ENCODE measurements at places on chromosomes 4 and X.

DNA sequence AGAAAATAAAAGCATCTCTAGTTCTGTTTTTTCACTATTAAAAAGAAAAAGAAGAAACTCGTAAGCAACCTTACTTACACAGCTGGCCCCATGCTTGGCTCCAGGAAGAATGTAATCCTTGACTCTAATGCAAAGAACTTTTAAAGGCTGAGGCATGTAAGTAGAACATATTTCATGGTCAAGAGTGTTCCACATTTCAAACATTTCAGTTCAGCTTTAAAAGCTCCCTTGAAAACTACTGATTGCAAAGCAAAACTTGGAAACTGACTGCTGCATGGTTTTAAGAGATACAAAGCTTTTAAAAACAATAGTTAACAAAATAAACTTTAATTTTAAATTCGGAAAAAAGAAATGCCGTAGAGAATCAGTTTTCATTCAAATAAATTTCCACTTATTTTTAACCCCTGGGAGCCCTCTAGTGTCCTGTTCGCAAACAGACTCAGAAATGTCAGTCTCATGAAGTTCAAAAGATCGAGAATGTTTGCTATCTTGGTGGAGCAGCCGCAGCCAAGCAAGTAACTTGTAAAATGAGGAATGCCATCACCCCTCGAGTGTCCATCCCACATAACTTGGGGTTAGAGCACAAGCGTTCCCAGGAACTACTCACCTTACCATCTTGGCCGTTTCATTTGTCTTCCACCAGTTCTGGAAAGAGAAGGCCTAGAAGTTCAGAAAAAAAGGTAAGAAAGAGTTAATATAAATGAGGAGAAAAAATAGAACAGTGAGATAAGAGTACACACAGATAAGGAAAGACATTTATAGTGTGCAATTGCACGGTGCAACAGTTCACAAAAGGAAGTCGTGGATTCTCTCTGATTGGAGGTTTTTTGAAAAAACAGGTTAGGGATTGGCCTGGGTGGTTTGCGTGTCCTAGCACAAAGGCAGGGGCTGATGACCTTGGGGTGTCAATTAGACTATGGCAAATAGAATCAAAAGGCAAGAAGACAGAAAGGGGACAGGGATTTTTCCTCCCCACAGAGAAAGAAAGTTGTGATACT, at the start of gene GASK1B:
Gene GASK1B, minus strand, starts transcription at position 765 of the 998 bp plus-strand sequence. CDS start 1,650 bp downstream, outside the sequence.
- no peak for DNase-seq

DNA sequence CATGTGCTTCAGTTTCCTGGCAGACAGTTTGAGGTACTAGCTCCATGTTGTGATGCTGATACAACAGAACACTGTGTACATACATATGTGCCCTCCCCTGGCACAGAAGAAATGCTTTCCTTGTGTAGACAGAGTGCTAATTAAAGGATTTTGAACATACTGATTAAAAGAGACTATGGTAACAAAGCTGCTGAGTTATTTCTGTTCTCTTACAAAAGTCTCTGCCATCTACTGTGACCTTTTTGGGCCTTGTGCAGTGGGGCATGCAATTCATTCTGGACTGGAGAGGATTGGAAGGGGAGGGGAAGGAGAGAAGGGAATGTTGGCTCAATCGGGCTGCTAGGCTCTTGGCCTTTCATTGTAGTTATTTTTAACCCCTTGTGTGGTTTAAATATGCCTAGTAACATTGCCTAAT, 6.0 kb downstream of the PDLIM5 start:
- DNase-seq: no peak

DNA sequence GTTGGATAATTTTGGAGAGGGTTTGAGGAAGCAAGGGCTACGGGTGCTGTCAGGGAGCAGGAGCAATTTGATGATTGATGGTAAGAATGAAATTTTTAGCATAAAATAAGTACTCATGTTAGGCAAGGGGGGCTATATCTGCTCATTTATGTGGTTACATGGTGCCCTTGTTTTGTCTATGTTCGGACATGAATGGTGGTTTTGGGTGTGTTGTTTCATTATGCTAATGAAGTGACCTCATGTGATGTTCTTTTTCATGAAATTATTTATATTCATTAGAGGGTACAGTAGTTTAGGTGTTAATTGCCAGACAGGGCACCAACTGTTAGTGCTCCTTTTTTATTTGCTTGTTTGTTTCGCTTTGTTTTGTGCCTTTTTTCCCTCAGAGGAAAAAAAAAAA, 29.3 kb downstream of the CEP44 start:
- DNase-seq: no peak

DNA sequence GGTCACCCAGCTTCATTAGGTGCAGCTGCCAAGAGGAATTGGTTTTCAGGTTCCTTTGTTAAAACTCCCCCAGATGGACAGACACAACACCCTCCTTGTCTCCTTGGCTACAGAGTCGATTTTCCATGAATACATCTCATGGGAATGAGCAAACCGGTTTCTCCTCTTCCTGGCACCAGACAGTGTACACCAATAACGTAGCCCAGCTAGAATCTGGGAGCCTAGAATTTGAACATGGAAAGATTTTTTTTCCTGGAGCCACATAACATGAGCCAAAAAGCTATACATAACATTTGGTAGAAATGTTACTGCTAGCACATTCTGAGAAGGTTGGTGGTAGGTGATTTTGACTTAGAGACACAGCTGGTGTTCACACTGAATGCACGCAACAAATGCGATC, 62.9 kb upstream of the SLC34A2 start:
- DNase-seq: no peak

DNA sequence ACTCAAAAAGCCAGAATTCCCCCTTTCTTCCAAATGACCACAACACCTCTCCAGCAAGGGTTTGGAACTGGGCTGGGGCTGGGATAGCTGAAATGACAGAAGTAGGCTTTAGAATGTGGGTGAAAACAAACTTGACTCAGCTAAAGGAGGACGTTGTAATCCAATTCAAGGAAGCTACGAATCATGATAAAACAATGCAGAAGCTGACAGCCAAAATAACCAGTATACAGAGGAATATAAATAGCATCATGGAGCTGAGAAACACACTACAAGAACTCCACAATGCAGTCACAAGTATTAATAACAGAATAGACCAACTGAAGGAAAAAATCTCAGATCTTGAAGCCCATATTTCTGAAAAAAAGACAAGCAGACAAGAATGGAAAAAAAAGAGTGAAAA, 95.8 kb upstream of the TET2 start:
- DNase-seq: no peak

GRCh38 chr4:58809366-58809765, 1699.2 kb upstream of the IGFBP7 start:
- no peak for DNase-seq
